ENCODE measurements at places on chromosomes 5 and 9.

- no peak for DNase-seq
Observed at GRCh38 chr9:113519426-113520108, 56.0 kb downstream of the RGS3 start.

GRCh38 chr5:93845376-93845775, 104.0 kb upstream of the POU5F2 start:
- no peak for DNase-seq

GRCh38 chr5:150394912-150395687, 17.6 kb downstream of the CD74 start:
- no peak for DNase-seq

DNA sequence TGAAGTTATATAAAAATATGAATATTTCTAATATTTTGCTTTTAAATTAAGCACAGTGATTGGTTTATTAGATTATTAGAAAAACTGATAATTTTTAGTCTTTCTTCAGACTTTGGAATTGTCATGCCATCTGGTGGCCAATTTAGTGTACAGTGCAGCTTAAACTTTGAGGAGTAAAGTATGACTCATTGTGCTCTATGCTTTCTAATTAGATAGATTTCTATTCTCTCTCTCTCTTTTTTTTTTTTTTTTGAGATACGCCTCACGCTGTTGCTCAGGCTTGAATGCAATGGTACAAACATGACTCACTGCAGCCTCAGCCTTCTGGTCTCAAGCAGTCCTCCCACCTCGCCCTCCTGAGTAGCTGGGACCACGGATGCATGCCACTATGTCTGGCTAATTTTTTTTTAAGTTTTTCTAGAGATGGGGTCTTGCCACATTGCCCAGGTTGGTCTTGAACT, 42.1 kb upstream of the GPR21 start:
- DNase-seq, result peak; percentile 5

GRCh38 chr5:62132276-62132675, 173.7 kb upstream of the KIF2A start:
- DNase-seq, result no peak

- no peak for DNase-seq
Observed at GRCh38 chr5:152331718-152332117, 73.4 kb downstream of the NMUR2 start.

DNA sequence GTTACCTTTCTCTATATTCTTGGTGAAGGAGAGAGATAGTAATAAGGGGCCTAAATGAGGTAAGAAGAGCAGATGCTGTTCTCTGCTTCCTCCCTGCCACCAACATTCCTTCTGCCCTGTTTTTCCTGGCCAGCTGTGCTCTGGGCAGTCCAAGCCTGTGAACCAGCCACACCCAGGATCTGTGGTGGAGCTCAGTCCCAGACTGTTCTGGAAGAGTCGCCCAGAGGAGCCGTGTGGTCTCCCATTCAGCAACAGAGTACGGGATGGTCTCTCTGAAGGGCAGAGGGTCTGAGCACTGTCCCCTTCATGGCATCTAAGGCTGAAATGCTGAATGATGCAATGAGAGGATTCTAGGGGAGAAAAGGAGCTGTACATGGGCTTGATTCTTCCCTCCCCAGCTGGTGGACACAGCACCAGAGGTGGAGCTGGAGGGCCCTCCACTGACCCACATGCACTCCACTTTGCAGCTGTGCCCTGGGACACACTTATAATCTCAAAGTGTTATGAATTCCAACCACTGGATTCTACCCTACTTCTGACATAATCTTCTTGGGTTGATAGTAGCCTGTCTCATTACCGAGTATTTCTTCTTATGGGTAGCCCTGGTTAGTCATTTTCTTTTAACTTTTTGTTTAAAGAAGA, 70.8 kb upstream of the RPS23 start:
- DNase-seq, result no peak

GRCh38 chr5:57987552-57987951, 472.3 kb downstream of the PLK2 start:
- DNase-seq, result no peak

- DNase-seq, result no peak
Observed at GRCh38 chr5:131260895-131261294, 3.0 kb upstream of the CDC42SE2 start.

DNA sequence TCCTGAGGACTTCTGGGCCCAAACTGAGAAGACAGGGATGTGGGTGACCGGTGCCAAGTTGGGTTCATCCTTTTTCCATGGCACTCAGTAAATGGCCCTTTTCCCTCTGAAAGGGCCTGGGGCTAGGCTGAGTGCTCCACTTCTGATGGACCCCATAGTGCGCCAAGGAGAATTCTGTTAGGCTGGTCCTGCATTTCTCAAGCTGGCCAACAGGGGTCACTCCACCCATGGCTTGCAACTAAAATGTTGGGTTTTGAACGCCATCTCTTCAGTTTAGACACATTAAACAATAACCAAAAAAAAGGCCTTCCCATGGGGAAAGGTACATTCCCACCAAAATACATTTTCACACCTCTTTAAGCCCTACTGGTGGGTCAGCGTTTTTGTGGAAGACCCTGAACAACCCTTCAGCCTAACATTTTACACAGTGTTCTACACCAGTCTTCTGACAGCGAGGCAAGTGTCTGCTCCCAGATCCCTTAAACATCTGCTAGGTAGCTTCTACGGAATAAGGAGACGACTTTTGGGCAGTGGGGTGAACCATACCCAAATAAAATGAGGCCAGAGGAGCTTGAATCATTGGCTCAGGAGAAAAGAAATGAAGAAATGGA, 27.3 kb downstream of the CNTFR start:
- no peak for DNase-seq

DNA sequence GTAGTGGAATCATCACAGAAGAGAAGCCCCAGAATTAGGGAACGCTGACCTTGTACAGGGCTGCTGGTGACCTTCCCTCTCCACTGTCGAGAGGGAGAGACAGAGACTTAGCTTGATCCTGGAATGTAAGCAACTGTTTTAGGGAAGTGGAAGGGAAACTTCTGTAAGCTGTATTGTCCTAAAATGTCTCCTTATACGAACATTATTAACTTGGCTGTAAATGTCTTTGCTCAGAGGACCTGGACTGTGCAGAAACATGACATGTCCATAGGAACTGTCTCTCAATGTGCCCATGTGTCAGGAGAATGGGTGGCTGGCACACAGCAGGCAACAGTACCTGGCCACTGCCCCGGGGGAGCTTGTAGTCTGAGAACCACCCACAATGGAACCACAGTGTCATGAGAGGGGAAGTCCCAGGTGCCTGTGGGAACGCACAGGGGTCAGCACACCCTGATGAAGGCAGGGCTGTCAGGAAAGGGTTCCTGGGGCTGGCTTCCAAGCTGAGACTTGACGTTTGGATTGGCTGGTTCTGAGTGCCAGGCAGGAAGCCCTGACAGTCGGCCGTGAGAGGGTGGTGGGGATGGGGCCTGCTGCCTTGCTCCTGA, 34.0 kb downstream of the DAP start:
- no peak for DNase-seq

GRCh38 chr5:89992201-89992600, 417.4 kb downstream of the CETN3 start:
- no peak for DNase-seq

DNA sequence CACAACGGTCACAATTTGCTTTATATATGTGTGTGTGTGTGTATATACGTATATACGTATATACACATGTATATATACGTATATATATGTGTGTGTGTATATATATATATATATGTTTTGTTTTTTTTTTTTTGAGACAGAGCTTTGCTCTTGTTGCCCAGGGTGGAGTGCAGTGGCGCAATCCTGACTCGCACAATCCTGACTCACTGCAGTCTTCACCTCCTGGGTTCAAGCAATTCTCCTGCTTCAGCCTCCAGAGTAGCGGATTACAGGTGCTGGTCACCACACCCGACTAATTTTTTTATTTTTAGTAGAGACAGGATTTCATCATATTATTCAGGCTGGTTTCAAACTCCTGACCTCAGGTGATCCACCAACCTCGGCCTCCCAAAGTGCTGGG, 3.1 kb downstream of the RNF38 start:
- DNase-seq, result no peak

DNA sequence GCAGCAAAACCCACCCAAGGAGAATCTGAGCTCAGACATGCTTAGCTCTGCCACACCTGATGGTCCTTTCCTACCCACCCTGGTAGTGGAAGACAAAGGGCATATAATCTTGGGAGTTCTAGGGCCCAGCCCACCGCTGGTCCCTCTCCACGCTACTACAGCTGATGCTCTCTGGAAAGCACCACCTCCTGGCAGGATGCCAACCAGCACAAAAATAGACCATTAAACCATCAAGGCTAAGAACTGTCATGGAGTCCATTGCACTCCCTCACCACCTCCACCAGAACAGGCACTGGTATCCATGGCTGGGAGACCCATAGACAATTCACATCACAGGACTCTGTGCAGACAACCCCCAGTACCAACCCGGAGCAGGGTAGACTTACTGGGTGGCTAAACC, 111.0 kb upstream of the IL7R start:
- DNase-seq, result no peak

- DNase-seq, result no peak
Observed at GRCh38 chr9:120609636-120610035, 29.7 kb upstream of the CDK5RAP2 start.

GRCh38 chr9:11135851-11136250, 523.0 kb upstream of the PTPRD start:
- no peak for DNase-seq

DNA sequence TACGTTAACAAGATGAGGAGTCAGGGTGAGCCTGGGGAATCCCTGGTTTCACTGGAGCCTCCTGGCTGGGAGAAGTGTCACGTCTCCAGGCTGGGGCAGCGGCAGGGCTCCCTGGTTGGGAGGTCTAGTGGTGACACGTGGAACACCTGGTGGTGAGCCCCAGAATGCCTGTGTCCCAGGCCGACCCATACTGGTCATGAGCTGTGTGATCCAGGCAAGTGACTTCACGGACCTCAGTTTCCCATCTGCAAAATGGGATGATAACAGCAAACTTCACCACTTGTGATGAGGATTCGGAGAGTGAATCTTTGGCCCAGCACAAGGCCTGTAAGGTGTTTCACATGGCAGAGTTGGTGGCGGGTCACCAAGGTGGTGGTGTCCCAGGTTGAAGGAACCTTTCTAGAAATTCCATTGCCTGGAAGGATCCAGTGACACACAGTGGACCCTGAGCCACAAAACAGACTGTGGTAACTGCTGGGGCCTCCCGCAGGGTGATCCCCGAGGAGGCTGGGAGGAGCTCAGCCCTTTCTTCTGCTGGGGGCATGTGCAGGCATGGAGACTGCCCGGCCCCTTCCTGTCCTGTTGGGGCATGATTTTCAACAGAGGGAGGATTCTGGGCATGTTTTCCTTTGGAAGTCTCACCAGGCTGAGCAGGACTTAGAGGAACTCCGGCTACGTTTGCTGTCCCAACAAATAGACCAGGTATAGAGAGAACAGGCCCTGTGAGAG, 153.9 kb upstream of the IER5L start:
- DNase-seq, result no peak

- DNase-seq, result no peak
Observed at GRCh38 chr9:136238342-136238732, 7.3 kb downstream of the QSOX2 start.

DNA sequence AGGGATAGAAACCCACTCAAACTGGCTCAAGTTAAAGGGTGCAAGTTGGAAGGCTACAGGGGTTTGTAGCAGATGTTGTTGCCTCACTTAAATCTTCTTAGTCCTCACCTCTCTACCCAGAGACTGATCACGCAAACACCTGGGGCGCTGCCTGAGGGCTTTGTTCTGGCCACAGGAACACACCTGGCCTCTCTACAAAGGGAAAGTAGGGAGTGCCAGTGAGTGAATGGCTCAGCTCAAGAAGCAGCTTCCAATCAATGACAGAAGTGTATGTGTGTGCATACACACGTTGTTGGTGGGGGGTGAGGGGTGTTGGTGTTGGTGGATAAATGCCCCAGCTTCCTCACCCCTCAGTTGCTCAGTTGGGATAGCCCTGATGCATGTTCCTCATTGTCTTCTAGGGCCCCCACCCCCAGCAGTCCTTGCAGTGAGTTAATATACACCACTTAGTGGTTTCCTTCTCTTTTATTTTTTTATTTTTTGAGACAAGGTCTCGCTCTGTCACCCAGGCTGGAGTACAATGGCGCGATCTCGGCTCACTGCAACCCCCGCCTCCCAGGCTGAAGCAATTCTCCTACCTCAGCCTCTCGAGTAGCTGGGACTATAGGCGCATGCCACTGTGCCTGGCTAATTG, 30.6 kb upstream of the CTNNA1 start:
- DNase-seq, result no peak

DNA sequence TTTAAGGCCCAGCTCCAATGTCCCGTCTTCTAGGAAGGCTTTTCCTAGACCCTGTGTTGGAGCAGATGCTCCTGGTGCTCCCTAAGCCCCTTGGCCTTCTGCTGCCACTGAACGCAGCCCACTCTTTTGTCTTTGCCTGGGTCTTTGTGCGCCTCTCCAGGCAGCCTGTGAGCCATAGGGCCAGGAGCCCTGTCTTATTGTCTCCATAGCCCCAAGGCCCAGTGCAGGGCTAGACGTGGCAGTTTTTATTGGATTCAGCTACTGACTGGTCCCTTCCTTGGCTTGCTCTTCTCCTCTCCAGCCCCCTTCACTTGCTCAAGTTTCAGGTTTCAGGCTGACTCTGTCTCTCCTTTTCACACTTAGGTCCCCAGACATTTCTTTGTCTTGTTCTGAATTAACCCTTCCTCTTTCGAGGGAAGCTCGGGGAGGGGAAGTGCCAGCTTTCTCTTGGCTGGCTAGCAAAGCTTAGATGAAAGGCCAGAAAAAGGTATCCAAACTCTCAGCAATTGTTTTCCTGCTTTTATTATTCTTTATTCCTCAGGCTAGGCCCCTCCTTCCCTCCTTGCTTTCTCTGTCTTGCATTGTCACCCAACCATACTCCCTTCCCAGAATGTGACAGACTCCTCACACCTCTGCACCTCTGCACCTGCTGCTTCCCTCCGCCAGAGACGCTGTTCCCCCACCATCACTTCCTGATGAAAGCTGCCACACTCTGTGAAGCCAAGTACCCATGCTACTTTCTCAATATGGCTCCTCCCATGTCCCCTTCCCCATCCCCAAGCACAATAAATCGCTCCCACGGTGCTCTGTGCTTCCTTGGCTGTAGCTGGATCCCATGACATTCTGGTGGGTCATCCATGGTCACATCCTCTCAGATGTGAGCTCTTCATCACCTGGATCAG, 101.6 kb upstream of the CPEB4 start:
- DNase-seq, result no peak

- no peak for DNase-seq
Observed at GRCh38 chr5:74122979-74123590, 497.1 kb downstream of the ARHGEF28 start.

DNA sequence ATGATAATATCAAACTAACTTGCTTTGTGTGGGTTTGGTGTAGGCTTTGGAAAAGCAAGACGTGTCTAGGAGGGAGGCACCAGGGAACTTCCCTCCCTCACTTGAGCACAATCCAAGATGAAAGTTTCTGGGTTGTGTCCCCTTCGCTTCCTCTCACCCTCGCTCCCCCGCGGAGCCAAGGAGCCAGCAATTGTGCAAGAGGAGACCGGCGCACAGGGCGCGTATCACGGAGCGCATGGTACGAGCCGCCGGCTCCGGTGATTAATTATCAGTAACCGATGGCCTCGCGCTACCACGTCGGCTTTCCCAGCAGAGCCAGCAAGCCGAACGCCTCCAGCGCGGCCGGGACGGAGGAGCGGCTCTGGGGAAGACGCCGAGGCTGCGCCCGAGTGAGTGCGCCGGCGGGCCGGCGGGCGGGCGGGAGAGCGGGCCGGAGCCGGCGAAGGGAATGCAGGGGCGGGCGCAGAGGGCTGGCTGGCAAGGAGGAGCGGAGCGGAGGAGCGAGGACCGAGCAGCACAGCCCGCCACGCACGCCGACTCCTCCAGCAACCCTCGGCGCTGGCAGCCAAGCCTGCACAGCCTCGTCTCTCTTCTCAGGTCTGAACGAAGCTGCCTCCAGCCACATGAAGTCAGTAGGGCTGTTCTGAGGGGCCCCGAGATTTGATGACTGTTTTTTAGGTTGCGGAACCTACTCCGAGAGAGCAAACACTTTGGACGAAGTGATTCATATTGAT, 143.6 kb downstream of the BNC2 start:
- no peak for DNase-seq
